CD14-positive monocyte (primary cell): ENCODE measurements at places on chromosomes 5 and 9.

DNA sequence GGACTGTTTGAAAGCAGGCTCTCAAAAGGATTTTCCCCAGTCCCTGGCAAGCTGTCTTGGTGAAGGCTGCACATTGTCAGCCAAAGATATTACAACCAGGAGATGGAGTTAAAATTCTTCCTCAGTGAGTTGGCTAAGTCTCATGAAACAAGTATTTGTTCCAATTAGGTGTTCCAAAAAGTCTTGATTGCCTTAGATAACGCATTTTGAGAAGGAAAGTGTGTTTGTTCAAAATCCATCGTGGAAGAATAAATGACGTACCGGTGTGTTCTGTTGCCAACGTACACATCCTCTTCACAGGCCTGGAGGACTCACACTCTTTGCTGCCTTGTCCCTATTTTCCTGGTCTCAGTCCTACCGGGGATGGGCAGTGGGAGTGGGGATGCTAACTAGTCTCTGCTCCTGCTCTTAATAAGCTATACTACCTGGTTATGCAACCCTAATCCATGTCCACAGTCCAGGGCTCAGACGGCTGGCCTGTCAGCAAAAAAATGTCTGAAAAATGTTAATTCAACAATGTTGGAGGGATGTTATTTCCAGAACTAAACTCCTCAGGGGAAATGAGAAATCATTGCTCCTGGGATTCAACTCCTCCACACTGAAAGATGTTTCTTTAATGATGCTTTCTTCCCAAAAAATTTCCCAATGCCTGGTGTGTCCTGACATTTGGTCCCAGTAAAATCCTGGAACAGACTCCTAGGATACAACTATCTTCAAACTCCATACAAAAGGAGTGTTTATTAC, 175.3 kb upstream of the KLF9 start:
- DNase-seq: no peak

DNA sequence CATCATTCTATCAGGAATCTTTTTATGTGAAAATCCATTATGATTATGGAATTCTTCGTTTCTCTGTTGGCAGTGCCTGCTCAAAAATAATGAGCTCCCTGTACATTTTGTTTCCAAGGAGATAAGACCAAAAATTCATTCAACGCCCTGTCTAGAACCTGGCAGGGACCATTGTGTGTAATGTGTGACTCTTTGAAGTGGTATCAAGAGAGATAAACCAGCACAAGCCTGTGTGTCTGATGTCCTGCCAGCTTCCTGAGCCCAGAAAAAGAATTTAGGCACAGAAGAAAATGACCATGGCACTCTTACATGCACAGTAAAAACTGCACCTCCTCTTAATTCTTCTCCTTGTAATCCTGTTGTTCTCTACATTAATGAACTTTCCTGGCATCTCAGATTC, 177.4 kb downstream of the SAXO1 start:
- DNase-seq: no peak

DNA sequence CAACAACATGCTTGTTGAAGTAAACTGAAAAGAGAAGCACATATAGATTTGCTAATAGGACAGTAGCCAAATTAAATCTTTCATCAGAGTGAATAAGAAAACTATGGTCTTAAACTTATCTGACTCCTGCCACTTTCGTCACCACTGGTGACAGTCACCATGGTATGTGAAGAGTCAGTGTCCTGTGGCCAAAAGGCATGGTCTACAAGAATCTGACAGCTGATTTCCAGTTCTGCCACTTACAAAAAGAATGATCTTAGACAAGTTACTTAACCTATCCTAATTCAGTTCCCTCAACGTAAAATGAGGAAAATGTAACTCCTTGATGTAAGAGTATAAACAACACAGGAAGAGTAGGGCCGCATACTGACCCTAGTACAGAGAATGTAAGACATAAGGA, 102.0 kb downstream of the LPAR1 start:
- DNase-seq: no peak

- no peak for DNase-seq
Measured at GRCh38 chr9:99167694-99168093, 54.0 kb downstream of the ALG2 start.

- no peak for DNase-seq
Measured at GRCh38 chr5:132770476-132771159, 6.4 kb downstream of the SEPTIN8 start.

GRCh38 chr9:130766927-130767307, 68.1 kb upstream of the ABL1 start:
- peak; percentile 2 for DNase-seq

DNA sequence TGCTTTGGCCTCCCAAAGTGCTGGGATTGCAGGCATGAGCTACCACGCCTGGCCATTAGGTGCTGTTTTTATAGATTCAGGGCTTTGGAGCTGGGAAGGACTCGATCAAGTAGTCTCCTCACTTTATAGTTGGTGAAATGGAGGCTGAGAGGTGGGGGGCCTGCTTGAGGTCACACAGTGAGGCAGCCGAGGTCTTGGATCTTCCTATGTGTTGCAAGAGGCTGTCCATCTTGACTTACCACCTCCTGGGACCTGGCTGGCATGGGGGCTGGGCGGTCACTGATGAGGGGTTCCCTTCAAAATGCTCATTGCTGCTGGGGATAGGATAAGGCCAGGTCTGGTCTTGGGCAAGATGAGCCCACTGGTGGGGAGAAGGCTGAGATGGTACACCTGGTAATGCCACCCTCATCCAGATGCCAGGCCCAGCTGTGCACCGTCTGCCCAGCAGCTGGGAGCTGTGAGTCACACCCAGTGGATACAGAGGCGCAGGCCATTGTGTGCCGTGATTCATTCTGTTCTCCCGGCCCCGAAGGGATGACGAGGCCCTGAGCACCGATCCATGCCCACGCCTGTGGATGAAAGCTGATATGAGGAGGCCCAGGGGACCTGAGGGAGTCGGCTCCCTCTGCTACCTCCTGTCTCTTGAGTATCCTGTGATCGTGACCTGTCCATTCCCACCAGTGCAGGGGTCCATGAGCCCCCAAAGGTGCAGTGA, 10.5 kb upstream of the NDST1 start:
- no peak for DNase-seq

GRCh38 chr5:6372251-6373080, 5.9 kb downstream of the MED10 start:
- no peak for DNase-seq

- no peak for DNase-seq
Measured at GRCh38 chr5:82735160-82735789, 341.9 kb downstream of the TMEM167A start.

GRCh38 chr9:85157772-85158171, 488.2 kb downstream of the NTRK2 start:
- DNase-seq: no peak

DNA sequence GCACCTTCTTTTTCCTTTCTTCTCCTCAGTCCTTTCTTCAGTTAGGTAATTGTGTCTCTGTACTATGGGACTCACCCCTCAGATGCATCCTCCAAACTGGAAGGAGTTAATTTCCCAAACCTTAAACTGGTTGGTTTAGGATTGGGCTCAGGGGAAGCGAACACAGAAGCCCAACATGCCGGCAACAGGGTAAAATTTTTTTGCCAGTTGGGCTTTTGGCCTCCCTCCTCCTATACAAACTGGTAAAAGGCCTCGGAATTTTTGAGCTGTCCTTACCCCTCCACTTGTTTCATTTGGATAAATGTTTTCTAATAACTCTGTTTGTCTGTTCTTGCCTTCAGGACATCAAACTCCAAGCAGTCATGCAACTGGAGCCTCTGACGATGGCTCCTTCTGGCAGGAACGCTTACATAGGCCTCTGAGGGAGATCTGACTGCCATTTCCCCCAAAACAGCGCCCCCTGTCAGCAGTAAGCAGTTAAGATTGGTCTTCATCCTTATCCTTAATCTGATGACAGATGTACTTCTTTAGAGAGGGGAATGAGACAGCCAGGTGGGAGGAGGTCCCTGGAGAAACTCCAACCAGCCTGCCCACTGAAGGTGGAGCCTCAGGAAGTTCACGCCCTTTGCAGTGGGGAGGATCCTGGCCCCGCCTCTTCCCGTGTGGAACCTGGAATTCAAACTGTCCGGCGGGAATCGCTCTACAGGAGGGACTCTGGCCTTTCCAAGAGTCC, 57.8 kb upstream of the SPINK5 start:
- DNase-seq: no peak

DNA sequence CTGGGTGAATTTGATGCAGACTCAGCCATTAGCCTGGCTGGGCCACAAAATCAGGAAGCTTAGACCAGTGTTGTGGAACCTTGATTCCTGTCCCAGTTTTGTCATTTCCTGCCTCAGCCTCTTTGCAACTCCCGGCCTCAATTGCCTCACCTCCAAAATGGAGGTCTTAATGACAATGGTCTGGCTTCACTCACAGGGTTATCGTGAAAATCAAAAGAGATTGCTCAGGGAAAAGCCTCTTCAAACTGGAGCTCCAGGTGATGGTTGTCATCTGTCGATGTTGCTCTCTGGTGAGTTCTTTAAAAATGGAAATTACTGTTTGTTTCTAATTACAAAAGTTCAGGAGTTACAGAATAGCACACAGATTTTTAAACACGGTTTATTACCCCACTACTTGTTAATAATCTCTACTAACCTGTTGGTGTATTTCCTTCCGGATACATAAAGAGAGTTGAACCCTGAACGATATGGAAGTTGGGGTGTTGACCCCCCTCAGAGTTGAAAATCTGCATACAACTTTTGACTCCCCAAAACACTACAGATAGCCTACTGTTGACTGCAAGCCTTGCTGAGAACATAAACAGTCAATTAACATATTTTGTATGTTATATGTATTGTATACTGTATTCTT, 109.9 kb upstream of the CPEB4 start:
- DNase-seq: peak; percentile 78

DNA sequence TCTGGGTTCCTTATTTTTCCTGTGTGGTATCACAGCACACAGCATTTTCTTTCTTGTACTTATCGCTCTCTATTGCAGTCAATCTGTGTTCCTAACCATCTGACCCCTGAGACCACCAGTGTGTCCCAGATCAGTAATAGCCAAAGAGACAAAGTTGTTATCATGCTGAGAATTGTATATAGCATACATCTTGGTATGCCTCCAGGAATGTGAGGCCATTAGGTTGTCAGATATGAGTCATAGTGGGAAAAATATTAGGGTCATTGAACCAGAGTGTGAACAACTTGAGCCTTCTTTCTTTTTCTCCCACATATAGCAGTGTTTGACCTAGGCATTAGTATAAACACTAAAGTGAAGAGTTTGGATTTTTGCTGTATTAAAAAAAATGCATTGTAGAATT, 106.3 kb downstream of the NDUFAF2 start:
- no peak for DNase-seq

GRCh38 chr9:7045361-7045760, 287.6 kb downstream of the KDM4C start:
- no peak for DNase-seq

DNA sequence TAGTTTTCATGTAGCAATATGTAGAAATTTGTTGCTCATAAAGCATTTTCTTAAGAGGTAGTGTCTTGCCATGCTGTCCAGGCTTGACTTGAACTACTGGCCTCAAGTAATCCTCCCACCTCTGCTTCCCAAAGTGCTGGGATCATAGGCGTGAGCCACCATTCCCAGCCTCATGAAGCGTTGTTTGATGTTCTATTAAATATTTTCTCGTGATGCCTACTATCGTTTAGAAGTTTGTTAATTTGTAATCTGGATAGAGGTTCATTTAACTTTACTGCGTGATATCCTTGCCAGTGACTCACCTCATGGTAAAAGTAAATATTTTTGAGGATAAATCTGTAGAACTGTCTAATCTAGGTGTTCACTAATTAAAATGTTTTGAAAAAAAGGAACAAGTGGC, 82.6 kb downstream of the VCAN start:
- DNase-seq: no peak

GRCh38 chr9:123149067-123149466, 115.6 kb downstream of the GPR21 start:
- DNase-seq: no peak

GRCh38 chr5:145520335-145520734, 314.8 kb downstream of the PRELID2 start:
- no peak for DNase-seq

GRCh38 chr5:5139777-5140478, at the start of gene ADAMTS16:
TSS of gene ADAMTS16 (plus strand) at chr5:5140330. CDS start at chr5:5140468, 138 bp downstream.
- DNase-seq: no peak

DNA sequence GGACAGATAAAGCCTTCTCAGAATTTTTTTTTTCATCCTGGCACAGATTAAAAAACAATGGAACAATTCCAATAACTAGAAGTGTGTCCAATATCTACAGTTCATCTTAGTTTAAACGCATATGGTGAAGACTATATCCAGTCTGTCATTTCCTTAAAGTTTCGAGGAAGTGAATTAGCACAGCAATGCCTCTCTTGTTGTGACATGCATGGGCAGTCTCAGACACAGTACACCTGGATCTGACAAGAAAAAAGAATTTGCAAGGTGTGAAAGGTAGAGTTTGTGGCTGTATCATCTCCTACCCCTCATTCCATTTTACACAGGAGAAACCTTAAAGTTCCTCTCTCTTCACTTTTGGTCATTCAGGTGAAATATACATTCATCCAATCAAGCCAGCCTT, 100.6 kb upstream of the ADAMTS19 start:
- DNase-seq: no peak

GRCh38 chr5:93382188-93382825, 198.7 kb downstream of the NR2F1-AS1 start:
- no peak for DNase-seq

- DNase-seq: no peak
Measured at GRCh38 chr9:78221425-78221824, 14.4 kb upstream of the CEP78 start.

DNA sequence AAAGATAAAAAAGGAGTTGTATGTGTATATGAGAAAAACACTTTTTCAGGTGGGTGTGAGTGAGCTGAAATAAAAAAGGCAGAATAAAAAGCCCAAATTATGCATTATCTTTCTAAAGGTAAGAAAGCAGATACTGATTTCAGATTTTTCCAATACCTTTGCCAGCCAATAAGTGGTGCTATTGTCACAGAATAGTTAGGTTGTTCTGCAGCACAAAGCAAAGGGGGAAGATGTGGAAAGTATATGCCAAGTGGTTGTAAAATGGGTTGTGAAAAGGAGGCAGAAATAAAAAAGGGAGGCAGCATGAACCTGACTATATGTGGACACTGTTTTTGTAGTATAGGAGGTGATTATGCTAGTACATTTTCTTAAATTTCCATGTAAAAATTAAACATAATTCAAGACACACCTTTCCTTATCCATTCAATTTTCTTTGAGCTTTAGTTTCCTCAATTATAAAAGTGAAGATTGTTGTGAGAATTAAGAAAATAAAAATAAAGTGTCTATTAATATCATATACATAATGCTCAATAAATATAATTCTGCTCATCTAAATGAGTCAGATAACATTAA, 106.7 kb downstream of the SMIM15 start:
- peak; percentile 56 for DNase-seq

GRCh38 chr9:97723819-97724218, 26.7 kb upstream of the XPA start:
- DNase-seq: no peak

GRCh38 chr9:135494791-135495559, 5.5 kb upstream of the MRPS2 start:
- DNase-seq: no peak

GRCh38 chr9:79731171-79731890, 159.6 kb downstream of the TLE4 start:
- DNase-seq: no peak

GRCh38 chr5:174356536-174356935, 311.0 kb downstream of the NSG2 start:
- DNase-seq: no peak

GRCh38 chr9:16683326-16683725, 187.1 kb downstream of the BNC2 start:
- no peak for DNase-seq
